ENCODE measurements at places on chromosomes 5 and 9.

GRCh38 chr9:27645161-27645840, 72.0 kb upstream of the C9orf72 start:
- no peak for DNase-seq

DNA sequence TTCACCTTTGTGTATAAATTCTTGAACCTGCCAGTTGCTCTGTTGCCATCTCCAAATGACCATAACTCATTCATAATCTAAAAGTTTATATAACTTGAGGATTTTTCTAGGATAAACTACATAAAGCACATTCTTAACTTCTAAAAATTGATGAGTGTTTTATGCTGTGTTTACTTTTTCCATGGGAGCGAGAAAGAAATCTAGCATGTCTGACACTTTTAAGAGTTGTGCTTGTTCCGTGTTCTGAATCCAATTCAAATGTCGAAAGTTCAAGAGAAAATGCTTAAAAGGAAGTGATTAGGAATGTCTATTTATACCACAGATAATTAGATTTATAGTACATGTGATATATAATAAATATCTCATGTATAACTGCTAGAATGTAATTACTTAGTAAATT, 154.4 kb downstream of the DEPDC1B start:
- DNase-seq: no peak

DNA sequence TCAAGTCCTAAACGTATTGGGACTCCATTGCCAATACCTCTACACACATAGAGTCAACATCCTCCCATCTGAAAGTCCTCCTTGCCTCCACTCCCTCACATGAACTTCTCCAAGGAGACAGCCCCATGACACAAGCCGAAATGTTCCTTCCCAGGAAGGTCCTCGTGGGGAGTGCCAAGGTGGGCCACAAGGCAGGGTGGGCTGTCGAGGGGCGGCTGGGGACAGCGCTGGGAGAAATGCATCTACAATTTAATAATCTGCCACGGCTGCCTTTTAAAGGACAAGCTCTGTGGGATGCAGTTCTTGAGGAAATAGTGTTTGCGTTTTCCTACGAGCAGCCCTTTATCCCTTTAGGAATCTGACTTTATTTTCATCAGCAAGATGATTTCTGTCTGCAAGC, 138.7 kb downstream of the GABBR2 start:
- DNase-seq: no peak

DNA sequence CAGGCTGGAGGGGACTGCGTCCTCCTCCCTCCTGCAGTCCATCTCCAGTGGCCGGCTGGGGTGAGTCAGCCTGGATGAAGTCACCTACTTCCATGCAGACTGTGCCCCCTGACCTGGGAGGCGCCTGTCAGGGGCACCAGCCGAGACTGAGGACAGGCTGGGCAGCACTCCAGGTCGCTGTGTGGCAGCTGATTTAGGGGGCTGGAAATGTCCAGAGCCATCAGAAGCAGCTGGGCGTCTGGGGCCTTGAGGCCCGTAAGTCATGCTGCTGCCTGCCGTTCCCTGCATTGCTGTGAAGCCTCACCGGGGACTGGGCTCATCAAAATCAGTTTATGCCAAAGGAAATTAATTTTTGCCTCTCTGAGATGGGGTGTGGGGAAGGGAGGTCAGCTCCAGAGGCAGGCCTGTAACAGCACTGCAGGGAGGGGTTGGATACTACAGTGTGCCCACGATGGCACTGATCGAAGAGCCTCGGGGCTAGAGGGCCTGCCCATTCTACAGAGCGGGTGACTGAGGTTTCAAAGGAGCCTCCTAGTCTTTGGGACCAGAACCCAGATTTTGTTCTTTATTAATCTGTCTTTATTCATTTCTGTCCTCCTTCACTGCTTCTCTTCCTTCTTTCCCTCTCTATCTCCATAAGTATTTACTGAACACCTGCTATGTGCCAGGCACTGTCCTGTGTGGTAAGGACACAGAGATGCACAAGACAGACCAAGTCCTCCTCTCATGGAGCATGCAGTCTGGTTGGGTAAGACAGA, 70.4 kb upstream of the PSD2 start:
- DNase-seq: no peak

- DNase-seq: no peak
These were observed 89.2 kb upstream of the IL33 start for GRCh38 chr9:6126377-6126776.

- no peak for DNase-seq
These were observed 13.8 kb upstream of the FGF18 start for GRCh38 chr5:171405615-171406014.

- no peak for DNase-seq
These were observed 395.6 kb downstream of the IRX2 start for GRCh38 chr5:2355859-2356258.

DNA sequence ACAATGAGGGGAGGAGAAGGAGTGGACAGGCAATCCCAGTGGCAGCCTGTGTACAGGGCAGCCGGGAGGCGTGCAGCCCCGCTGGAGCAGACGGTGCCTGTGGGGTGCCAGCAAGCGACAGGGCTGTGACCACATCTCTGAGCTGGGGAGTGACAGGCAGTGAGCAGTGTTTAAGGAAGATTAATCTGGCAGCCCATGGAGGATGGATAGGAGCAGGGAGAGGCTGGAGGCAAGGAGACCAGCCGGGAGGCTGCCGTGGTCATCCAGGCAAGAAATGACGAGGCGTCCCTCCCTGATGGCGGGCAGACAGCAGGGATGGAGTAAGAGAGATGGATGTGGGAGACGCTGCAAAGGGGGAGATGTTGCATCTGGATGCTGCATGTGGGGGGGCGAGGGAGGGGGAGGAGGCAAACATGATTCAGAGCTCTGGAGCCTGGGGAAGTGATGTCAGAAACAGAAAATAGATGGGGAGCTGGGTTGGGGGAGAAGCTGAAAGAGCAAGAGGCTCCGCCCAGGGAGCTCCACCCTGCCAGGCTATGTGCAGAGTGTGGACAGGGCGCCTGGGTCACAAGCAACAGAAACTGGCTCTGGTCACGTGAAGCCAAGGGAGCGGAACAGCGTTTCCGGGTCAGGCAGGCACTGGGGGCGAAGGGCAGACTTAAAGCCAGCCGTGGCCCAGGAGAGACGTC, 12.6 kb downstream of the UNC5A start:
- no peak for DNase-seq

DNA sequence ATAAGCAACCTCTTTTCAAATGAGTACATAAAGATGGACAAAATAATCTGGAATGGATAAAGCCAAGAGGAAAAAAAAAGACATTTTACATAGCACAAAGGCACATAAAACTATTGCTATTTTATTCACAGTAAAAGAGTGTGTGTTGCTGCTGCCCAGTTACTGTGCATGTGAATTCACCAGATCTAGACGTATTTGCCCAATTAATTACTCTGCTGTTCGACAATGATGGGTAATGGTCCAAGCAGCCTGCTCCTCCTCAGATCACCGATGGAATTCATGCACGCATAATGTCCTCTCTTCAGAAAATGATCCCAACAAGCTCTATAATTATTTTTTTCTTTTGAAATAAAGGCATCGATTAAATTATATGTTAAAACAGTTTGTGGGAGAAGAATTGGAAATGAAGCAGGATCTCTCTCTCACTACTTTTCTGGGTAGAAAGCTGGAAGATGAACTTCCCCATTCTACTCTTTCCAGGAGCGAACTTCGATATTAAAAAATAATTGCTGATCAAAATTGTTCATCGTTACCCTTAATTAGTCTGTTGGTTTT, 357.4 kb upstream of the CCNH start:
- DNase-seq: no peak

- no peak for DNase-seq
These were observed 7.2 kb upstream of the ARRDC3 start for GRCh38 chr5:91390268-91390667.

- no peak for DNase-seq
These were observed 21.2 kb downstream of the TXNDC8 start for GRCh38 chr9:110316261-110317075.

GRCh38 chr9:15299374-15299939, 7.6 kb downstream of the TTC39B start:
- DNase-seq: no peak

Data from NCI-H774 (cell line).